ENCODE measurements at places on chromosomes 7 and 10.

GRCh38 chr10:125707541-125708468, 11.7 kb upstream of the EDRF1 start:
- DNase-seq: peak; percentile 60

- DNase-seq: peak; percentile 60
These were observed 119.9 kb downstream of the TFEC start for GRCh38 chr7:115910541-115911164.

DNA sequence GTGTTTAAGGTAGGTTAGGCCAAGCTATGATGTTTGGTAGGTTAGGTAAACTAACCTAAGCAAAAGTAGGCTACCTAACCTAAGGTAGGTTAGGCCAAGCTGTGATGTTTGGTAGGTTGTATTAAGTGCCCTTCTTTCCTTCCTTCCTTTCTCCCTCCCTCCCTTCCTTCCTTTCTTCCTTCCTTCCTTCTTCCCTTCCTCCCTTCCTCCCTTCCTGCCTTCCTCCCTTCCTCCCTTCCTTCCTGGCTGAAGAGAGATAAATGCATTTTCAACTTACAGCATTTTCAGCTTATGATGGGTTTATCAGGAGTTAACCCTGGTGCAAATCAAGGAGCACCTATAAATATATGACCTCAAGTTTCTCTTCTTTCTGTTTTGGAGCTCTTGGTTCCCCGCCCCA, 56.2 kb downstream of the SND1 start:
- no peak for DNase-seq

- peak; percentile 10 for DNase-seq
These were observed 122.5 kb downstream of the KIAA1217 start for GRCh38 chr10:24331457-24331856.

DNA sequence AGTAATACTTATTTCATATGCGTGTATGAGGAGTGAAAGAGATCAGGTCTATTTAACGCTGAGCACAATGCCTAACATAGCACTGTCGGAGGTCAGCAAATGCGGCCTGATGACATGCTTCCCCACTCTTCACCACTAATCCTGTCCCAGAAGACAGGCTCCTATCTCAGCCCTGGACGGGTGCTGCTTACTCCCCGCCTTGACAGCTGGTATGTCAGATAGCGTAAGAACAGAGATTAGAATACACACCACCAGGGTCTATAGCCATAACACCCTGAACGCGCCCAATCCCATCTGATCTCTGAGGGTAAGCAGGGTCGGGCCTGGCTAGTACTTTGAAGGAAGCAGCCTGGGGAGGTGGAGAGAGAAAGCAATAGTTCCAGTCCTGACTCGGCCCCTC, 32.3 kb upstream of the TM9SF3 start:
- DNase-seq: no peak

DNA sequence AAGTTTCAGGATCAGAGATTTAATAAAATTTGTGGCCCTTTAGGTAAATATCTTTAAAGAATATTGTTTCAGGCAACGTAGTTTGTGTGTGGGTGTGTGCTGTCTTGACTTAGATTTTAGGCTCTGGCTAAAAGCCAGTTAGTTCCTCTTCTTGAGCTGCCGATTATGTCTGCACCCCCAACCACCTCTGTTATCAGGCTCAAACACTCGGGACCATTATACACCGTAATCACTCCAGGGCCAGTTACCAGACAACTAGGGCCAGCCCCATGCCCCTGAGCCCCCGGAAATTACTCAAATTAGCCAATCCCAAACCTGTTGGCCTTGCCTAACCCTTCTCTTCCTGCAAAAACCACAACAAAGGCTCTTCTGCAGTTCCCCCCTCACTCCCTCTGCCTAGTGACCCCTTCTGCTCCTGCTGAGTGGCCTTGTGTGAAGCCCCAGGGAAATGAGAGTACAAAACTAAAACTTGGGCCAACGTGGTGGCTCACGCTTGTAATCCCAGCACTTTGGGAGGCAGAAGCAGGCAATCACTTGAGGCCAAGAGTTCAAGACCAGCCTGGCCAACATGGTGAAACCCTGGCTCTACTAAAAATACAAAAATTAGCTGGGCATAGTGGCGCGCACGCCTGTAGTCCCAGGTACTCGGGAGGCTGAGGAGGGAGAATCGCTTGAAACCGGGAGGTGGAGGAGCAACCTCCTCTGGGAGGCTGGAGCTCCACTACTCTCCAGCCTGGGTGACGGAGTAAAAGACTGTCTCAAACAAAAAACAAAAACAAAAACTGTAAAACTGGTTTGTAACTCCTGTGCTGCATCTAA, 9.2 kb upstream of the HNRNPF start:
- no peak for DNase-seq

GRCh38 chr7:31873816-31874597, 187.0 kb downstream of the PPP1R17 start:
- DNase-seq: no peak

- no peak for DNase-seq
These were observed 52.3 kb downstream of the CCDC3 start for GRCh38 chr10:12949248-12949647.

DNA sequence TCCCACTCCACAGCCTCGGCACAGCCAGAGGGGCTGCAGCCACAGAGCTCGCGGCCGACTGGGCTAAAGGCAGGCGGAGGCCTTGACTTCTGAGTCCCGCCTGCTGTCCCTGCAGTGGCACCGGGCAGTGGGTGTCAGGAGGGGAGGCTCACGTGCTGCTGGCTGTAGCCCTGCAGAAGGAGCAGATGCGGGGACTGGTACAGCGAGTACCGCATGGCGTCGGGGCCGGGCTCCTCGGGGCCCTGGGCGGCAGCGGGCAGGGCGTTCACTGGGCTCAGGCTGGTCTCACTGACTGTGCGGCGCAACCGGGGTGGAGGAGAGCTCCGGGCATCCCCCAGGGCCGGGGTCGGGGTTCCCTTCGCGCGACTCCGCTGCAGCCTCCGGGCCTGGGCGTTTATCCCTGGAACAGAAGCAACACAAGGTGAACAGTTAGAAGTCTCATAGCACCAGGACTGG, 25.6 kb downstream of the PAPOLB start:
- DNase-seq: no peak

- DNase-seq: peak; percentile 93
These were observed 8.0 kb downstream of the TNS3 start for GRCh38 chr7:47573758-47574481.

GRCh38 chr7:121544726-121545125, 148.6 kb upstream of the FAM3C start:
- DNase-seq: peak; percentile 96

DNA sequence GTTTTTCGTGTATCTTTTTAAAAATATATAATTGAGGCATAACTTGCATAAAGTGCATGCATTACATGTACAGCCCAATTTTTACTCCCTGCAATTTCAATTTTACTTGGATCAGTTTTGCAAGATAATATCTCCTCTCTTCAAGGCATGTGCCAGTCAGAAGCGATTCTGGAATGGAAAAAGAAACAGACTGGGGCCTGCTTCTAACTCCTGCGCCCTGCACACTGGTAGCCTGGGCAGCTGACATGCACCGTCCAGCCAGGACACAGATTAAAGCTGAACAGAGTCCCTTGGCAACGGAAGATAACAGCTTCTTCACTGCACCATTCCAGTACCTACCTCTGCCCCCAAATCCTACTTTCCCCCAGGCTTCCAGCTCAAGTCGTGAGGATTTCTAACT, 182.1 kb downstream of the FAM107B start:
- DNase-seq: no peak

GRCh38 chr10:52674474-52674873, 98.1 kb downstream of the MBL2 start:
- DNase-seq: no peak

DNA sequence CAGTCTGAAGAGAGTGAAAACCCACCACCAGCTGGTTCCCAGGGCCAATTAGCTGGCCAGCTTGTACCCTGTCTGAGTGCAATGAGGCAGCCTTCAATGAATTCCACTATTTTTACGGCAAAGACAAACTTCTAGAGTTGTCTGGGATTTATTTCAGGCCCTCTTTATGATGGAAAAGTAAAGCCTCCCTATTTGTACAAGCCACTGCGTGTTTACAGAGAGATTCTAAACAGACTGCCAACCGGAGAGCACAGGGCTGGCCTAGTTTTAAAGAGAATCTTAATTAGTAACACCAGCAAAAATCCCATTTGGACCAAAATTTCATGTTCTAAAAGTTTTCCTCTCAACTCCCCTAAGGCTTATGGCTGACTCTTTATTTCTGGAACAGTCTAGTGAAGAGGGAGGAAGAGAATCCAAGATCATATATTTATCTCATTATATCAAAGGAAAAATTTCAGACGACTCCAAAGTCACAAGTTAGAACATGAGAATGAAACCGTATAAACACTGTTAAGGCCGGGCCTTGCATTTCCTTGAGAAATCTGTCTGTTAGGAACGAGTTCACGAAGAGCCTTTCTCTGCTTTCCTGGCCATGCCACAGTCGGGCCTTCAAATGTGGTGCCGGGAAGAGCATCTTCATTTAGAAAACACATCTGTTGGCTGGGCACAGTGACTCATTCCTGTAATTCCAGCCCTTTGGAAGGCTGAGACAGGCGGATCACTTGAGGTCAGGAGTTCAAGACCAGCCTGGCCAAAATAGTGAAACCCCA, 724.6 kb upstream of the NRP1 start:
- DNase-seq: no peak

- no peak for DNase-seq
These were observed 32.9 kb downstream of the CSTF2T start for GRCh38 chr10:51666456-51666855.

GRCh38 chr7:158494643-158495042, 93.0 kb downstream of the PTPRN2 start:
- no peak for DNase-seq

GRCh38 chr10:46014683-46015405, 15.6 kb downstream of the NCOA4 start:
- no peak for DNase-seq

- no peak for DNase-seq
These were observed 153.4 kb downstream of the SORCS1 start for GRCh38 chr10:107011105-107011504.

GRCh38 chr7:48298779-48299178, 127.5 kb downstream of the ABCA13 start:
- DNase-seq: peak; percentile 73

- DNase-seq: no peak
These were observed 293.6 kb downstream of the DNAJB6 start for GRCh38 chr7:157630301-157630853.

DNA sequence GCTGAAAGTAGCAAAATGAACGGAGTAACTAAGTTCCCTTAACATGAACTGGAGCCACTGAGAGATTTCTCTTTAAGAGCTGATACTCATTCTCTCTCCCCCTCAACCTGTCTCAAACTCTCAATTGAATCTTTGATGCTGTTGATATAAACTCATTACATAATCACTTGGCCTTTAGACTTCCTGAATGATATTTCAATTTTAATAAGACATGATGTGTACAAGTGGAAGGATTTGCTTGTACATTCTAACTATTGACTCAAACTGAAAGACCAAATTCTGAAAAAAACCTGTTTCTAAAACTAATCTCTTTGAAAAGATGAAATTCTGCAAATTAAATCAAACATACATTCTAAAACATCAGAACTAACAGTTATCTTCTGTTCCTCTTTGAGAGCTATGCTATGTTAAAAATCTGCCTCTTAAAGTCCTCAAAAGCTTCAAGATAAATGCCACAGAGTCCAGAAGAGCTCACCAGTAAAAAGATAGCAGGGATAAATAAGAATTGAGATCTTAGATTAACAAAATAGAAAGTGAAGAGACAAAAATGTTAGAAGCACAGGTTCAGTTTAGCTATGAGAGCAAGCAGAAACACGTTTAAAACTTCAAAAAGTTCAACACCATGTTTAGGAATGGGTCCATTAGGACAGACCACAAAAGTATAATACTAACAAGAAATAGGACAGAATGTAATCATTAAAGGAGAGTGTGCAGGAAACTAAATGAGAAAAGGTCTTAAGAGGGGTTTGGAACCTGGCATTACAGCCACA, 46.1 kb downstream of the TNPO3 start:
- no peak for DNase-seq

- peak; percentile 58 for DNase-seq
These were observed 220.1 kb downstream of the PPP1R3A start for GRCh38 chr7:113698556-113699220.

DNA sequence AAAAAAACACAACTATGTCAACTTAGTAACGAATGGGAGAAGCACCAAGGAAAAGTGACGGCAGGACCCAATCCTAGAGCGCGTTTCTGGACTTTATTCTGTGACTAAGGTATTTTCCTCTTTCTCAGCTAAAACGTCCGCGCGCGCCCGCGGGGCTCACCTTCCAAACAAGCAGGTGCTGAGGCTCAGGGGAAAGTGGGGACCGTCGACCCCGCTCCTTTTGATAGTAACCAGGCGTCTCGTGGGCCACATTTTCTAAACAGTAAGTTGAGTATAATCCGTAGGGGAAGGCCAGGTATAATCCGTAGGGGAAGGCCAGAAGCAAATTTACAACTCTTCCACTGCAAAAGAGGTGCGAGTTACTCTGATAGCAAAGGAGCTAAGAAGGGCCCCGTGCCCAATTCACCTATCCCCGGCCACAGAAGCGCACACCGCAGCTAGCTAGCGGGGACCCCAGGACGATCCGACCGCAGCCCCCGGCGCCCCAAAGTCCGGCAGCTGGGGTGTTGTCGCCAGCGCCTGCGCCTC, 743 bp downstream of the MKI67 start:
- peak; percentile 36 for DNase-seq

GRCh38 chr10:63633677-63634487, 112.7 kb downstream of the REEP3 start:
- peak; percentile 64 for DNase-seq

DNA sequence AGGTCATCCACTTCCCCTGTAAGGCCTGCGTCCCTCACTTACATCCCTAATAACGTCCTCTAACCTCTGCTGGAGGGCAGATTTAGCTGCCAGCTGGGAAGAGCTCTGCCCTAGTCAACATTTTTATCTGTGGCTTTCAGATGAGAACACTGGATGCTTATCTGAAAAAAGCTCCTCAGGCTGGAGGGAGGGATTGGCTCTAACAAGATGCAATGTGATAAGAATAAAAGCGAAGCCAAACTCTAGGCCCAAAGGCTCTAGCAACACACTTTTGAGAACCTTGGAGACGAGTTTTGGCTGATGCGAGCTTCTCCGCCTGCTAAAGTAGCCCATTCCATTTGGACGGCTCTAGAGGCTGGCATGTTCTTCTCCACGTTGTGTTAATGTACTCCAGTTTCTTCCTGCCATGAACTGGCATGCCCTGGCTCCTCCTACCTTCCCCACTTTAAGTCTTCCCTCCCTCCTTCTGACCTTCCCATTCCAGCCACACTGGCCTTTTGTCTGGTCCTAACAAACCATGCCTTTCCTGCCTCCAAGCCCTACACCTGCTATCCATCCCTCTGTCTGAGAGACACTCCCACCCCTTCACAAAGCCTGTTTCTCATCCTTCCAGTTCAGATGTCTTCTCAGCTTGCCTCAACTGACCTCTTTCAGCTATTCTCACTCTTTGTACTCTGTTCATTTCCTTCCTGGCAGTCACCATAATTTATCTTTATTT, 62.5 kb upstream of the ATRNL1 start:
- no peak for DNase-seq

GRCh38 chr7:22229148-22229547, 127.8 kb downstream of the RAPGEF5 start:
- DNase-seq: no peak

GRCh38 chr10:69503001-69503895, 52.0 kb downstream of the TSPAN15 start:
- peak; percentile 29 for DNase-seq

Measured in ELR (cell line).